ENCODE measurements at places on chromosomes 1 and 21. TPM values are rescaled to one million over a fixed set of nuclear protein-coding genes. Genes with fewer than 3 reads are reported as not detected.

TNNI3K gene
- total RNA-seq: not detected

RBM11 gene
- 0.62 TPM for total RNA-seq

TCHH gene
- total RNA-seq: not detected

CCDC30 gene
- 0.49 TPM for total RNA-seq
